ENCODE measurements at places on chromosomes 1 and 21.

- no peak for DNase-seq
Observed at GRCh38 chr1:163703794-163704193, 382.0 kb downstream of the NUF2 start.

- DNase-seq = no peak
Observed at GRCh38 chr1:247301176-247301540, 30.5 kb downstream of the ZNF496 start.

- DNase-seq = no peak
Observed at GRCh38 chr1:175918364-175918801, 175.0 kb upstream of the TNR start.

GRCh38 chr21:32197896-32198295 lies 81.0 kb downstream of the MIS18A start:
- no peak for DNase-seq

DNA sequence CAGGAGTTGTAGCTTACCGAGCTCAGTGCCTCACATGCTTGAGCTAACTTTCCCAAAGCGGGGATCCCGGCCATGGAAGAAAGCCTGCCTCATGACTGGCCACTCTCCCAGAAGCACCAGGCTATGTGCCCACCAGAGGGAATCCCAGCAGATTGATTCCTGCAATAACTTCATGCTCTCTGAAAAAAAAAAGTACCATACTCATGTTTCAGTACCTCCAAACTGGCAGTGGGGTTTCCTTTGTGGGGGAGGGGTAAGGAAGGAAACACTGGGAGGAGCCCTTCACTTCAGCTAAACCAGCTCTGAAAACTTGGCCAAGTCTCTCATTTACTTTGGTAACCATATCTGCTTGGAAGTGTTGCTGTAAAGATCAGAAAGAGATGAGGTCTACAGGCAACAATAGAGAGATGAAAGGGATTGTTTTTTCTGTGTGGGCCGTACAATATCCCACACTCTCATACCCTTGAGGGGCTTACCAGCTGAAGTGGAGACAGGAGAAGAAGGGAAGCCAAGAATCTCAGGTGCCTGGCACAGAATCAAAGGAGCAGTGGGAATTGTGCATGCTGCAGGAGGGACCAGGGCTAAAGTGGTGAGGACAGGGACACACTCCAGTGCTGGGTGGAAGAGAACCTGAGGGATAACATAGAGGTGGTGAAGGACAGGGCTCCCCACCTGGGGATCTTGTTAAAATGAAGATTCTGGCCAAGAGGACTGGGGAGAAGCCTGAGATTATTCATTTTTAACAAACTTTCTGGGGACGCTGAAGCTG lies 42.4 kb upstream of the TACSTD2 start:
- DNase-seq = no peak

- DNase-seq = no peak
Observed at GRCh38 chr1:185137896-185138545, 18.7 kb downstream of the TRMT1L start.

- no peak for DNase-seq
Observed at GRCh38 chr1:214337511-214337910, 56.6 kb downstream of the SMYD2 start.

GRCh38 chr1:40389871-40390560 lies 16.5 kb downstream of the SMAP2 start:
- DNase-seq = no peak

GRCh38 chr1:95742591-95743089 lies 508.6 kb downstream of the RWDD3 start:
- DNase-seq = no peak

DNA sequence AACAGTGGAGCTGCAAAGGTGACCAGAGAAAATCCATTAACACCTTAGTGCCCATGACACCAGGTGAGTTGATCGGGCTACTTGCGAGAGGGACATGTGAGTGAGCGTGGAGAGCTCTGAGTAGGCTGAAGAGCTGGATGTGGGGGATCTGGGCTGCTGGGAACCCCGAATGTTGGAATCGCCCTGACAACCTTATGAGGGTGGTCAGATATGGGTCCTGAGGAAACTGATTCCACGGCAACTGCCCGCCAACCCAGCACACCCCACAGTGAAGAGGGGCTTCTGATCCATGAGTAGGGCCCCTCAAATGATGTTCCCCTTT lies 705 bp upstream of the QSOX1 start:
- no peak for DNase-seq

DNA sequence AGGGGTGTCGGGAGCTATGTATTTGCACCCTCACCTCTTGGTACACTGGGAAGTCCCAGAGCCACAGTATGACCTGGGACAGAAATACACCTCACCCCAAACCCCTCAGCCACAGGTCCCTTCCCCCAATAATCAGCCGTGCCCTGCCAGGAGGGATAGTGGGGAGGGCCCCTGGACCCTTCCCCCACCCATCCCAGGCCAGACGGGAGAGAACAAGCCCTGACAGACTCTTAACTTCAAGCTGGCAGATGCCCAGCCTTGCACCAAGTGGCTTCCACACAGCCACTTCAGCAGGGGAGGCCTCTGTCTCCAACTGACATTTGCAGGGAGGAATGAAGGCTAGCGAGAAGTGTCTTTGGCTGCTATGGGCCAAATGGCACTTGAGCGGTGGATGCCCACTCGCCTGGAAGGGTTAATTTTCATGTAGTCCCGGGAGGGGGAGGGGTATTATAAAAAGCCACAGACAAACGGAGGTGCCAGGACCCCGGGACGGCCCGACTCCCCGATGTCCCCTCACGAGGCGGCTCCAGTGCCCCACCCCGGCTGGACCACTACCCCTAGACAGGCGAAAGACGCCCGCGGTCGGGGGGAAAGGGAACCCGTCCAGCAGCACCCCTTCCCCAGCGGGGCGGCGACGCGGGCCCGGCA lies 495 bp downstream of the SYNC start:
- DNase-seq = no peak

- no peak for DNase-seq
Observed at GRCh38 chr1:50822035-50822776, 137.9 kb downstream of the FAF1 start.

GRCh38 chr1:80447526-80447925 lies 1353.2 kb upstream of the ADGRL2 start:
- no peak for DNase-seq

DNA sequence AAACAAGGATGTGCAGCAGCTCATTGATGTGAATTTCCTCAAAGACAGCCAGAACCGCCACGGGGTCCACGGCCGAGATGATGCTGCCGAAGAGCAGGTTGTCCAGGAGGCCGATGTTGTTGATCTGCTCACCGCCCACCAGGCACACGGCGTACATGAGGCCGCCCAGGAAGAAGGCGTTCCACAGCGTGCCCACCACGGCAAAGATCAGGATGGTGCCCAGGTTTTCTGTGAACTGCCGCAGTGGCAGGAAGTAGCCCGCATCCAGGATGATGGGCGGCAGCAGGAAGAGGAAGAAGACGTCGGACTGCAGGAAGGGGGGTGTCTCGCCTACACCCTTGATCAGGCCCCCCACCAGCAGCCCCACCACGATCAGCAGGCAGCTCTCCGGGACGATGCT lies 41.1 kb downstream of the SLC9A1 start:
- no peak for DNase-seq

GRCh38 chr1:165942927-165943597 lies 115.6 kb downstream of the UCK2 start:
- DNase-seq = no peak

DNA sequence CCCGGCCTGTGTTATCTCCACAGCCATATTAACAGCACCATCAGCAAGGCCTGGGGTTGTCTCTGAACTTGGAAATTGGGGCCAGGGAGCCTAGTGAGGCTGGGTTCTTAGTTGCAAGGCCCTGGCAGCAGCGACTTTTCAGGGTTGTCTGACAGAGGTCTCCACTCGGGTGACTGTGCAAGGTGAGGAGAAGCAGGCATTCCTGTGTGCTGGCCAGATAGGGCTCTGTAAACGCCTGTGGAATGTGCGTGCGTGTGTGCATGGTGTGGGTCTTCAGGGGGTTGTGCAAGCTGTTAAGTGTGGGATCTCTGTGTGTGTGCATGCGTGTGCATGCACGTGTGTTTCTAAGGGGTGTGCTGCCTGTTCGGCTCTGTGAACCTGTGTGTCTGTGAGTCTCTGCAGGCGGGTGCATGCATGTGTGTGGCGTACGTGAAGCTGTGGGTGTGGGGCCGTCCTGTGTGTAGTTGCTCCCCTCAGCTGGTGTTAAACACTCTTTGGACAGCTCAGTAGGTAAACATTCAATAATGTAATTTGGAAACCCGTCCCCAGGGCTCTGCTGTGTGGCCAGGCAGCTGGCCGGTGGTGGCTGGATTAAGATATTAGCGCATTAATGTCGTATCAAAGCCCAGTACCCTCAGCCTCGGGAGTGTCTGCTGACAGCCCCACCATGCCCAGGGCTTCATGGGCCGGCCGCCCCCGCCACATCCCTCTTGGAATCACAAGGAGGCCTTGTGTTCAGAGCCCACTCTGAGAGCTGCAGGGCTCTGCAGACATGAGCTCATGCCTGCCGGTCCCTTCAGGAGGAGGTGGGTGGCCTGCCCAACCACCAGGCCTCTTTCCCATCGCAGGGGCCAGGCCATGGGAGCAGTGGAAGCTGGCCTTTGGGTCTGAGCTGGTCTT lies 189.9 kb downstream of the FOXD2 start:
- no peak for DNase-seq

DNA sequence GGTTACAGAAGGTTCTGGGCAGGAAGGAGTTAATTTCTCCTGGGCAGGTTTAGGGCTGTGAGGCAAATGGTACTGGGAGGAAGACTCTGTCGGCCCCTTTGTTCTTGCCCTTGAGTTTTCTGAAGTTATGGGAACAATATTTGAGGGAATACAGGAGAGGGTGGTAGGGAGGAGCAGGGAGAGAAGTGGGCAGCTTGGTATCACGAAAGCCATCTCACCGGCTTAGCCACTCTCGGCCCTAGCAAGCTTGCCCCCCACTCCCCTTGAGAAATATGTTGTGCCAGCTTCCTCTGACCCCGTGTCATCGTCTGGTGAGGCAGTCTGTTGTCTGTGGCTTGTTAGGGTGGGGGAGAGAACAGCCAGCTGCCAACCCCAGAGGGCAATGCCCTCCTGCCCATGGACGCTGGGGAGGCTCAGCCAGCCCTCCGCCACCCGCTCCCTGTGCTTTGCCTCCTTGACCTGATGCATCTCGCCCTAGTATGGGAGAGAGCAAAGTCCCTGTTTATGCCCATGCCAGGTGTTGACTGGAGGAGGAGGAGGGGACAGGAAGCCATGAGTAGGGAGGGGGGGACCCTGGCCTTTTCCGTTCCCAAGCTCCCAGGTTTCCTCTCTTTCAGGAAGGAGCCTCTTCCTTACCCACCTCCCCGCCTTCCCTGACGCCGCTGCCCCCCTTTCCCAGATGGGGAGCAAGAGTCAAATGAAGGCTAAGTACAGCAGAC lies 1.2 kb downstream of the EFNA1 start:
- DNase-seq = no peak

- no peak for DNase-seq
Observed at GRCh38 chr1:58710190-58711085, 10.6 kb upstream of the MYSM1 start.

DNA sequence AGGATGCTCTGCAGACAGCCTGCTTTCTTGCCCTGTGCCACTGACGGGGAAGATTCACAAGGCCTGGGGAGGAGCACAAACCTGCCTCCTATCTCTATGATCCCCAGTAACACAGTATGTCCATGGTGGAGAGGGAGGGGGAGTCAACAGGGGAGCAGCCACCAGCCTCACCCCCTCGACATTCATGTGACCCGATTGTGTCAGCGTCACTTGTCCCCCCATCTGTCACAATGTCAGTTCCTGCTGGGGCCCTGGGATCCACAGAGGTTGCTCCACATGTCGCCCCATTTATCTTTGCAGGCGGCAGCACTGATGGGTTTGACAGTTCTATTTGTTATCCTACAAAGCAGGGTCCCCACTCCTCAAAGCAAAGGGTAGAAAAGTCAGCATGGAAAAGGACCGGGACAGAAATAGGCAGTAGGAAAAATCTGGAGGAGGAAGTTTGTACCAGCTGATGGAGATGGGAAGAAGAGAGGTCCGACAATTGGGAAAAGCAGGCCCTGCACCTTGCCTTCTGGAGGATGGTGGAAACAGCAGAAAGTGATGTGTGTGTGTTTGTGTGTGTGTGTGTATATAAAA lies 130.9 kb downstream of the SEC16B start:
- DNase-seq = no peak

DNA sequence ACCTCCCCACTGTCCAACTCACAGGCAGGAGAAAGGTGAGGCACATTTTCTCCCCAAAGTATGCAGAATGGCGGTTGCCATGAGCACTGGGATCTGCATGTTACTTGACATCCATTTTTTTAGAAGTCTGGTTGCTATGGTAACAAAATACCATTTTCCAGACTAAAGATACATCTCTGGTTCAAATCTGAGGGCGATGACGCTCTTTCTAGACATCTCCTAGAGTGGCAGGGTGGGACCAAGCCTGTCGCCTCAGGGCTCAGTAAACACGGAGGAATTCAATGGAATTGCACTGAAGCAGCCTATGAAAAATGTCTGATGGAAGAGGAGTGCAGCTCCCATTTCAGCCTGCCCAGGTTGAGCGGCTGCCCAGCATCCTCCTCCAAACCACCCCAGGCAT lies 21.5 kb upstream of the FAM43B start:
- no peak for DNase-seq

All from T-helper 2 cell treated with Interferon-gamma antibody and Interleukin-4, amounts not matched to agents 5 μg/mL and 100 μg/mL, for 36 hours (primary cell).